ENCODE measurements at places on chromosomes 3 and 15.

GRCh38 chr3:61627768-61628185 lies 66.4 kb downstream of the PTPRG start:
- DNase-seq: no peak

- no peak for DNase-seq
Measured at GRCh38 chr3:13654330-13655060, 105.6 kb downstream of the FBLN2 start.

GRCh38 chr15:101016581-101016980 lies 97.4 kb downstream of the LRRK1 start:
- DNase-seq: no peak

GRCh38 chr3:129598000-129598381 lies 8.5 kb downstream of the PLXND1 start:
- no peak for DNase-seq

DNA sequence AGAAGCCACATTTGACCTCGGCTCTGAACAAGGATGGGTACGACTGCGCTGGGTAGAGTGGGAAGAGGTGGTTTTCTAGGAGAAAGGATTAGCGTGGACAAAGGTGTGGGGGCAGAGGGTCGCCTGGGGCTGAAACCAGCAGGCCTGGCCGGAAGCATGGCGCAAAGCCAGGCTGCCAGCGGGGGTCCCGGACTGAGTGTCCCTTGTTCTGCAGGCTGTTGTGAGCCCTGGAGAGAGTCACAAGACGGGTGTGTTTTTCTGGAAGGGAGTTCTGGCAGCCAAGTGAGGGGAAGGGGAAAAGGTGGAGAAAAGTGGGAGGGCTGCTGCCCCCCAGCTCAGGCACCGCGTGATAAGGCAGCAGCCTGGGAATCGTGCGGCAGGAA lies 98.5 kb upstream of the MEF2A start:
- no peak for DNase-seq

GRCh38 chr3:134660046-134660441 lies 9.2 kb upstream of the KY start:
- no peak for DNase-seq

GRCh38 chr15:31200735-31201151 lies 99.2 kb upstream of the TRPM1 start:
- peak; percentile 72 for DNase-seq

GRCh38 chr3:29141197-29141917 lies 139.5 kb upstream of the RBMS3 start:
- no peak for DNase-seq

- no peak for DNase-seq
Measured at GRCh38 chr15:57401546-57401945, 25.2 kb downstream of the CGNL1 start.

- DNase-seq: no peak
Measured at GRCh38 chr15:63999177-63999576, 47.1 kb downstream of the DAPK2 start.

DNA sequence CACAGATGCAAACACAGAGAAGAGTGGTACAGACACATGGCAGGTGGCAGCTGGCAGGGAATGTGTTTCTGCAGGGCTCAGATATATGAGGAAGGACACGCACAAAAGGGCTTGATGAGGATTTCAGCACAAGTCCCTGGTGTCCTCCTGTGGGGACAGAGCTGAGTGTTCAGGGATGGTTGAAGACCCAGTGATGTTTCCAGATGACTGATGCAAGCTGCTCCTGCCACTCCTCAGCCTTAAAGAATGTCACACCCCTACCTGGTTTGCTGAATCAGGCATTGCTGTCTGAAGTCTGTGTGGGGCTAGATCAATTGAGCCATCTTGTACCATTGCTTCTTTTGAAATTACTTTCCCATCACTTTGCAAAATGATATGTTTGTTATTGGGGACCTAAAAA lies 40.2 kb downstream of the TNFAIP8L3 start:
- no peak for DNase-seq

GRCh38 chr3:126685493-126685892 lies 18.5 kb upstream of the CHCHD6 start:
- DNase-seq: no peak

- no peak for DNase-seq
Measured at GRCh38 chr15:87387766-87388165, 868.8 kb downstream of the NTRK3 start.

All from hematopoietic multipotent progenitor cell treated with erythropoietin and hydrocortisone succinate and interleukin-3 and kit ligand, for 15 days (in vitro differentiated cells).